Activated T-helper 17 cell treated with anti-CD3 and anti-CD28 coated beads, Interleukin-2, amount 50 U/mL, for 72 hours (primary cell): ENCODE measurements at places on chromosomes 5 and 9. TPM values are rescaled to one million over a fixed set of nuclear protein-coding genes. Genes with fewer than 3 reads are reported as not detected.

The GLDC gene
- 19.4 TPM for total RNA-seq

The HSDL2 gene
- total RNA-seq = 38.1 TPM

The RNF224 gene
- total RNA-seq = not detected

The MEGF10 gene
- not detected for total RNA-seq

The C9orf85 gene
- 10.9 TPM for total RNA-seq

The GRM6 gene
- total RNA-seq = not detected

The PDE6A gene
- not detected for total RNA-seq

The OTP gene
- not detected for total RNA-seq

The PAPPA gene
- total RNA-seq = 0.26 TPM

The ANKRD34B gene
- not detected for total RNA-seq

The PAEP gene
- total RNA-seq = not detected
